ENCODE measurements at places on chromosomes 2 and 18.

- DNase-seq, result no peak
Observed at GRCh38 chr2:148528356-148529064, 116.0 kb upstream of the EPC2 start.

GRCh38 chr2:10554961-10555809 is 107.1 kb upstream of the ODC1 start:
- no peak for DNase-seq

DNA sequence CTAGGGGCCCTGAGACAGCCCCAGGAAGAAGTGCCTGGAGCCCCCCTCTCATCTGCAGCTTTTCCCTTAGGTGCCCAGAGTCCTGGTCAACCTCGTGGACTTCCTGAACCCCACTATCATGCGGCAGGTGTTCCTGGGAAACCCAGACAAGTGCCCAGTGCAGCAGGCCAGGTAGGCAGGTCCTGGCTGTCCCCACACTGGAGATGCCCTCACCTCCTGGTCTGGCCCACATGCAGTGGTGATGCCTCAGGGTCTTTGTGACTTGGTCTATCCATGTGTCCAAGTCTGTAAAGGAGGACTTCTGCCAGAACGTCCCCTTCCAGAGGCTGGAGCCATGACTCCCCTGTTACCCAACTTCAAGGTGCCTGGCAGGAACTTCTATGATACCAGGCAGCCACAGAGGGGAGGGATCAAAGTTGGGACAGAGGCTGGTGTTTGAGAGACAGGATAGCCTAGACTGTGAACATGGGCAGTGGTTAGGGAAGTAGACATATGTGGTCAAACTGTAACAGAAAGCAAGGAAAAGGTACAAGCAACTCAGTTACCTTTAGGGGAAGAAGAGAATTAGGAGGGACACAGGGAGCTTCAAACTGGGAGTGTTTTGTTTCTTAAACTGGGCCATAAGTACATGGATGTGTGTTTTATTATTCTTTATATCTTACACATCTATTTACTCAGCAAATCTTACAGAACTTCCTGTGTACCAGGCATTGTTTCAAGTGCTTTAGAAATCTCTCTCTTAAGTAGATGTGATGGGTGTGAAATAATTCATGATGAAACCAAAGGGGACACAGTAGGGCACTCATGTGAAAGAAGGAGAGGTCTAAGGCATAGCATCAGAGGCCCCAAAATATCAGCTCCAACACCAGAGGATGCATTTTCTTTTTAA is 107.1 kb downstream of the PLB1 start:
- DNase-seq, result no peak

GRCh38 chr18:72174972-72175649 is 369.0 kb downstream of the CBLN2 start:
- no peak for DNase-seq

GRCh38 chr2:48829036-48829435 is 73.5 kb upstream of the LHCGR start:
- no peak for DNase-seq

DNA sequence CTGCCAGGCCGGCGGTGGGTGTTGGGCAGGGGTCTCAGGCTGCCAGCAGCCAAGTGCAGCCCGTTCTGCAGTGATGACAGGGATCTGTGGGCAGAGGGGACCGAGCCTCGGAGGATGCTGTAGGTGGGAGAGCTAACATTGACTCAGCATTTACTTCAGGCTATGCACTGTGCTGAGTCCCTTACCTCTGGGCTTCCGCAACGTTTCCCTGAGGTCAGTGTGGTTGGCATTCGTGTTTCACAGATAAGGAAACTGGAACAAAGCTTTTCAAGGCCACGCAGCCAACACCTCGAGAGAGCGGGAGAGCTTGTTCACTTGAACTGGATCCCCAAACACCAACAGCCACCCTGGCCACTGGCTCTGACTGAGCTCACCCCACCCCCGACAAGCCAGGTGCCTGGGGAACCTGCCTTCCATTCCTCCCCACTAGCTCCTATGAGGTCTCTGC is 839 bp upstream of the GPR148 start:
- DNase-seq, result no peak

- DNase-seq, result no peak
Observed at GRCh38 chr2:16725549-16725948, 59.9 kb upstream of the CYRIA start.

DNA sequence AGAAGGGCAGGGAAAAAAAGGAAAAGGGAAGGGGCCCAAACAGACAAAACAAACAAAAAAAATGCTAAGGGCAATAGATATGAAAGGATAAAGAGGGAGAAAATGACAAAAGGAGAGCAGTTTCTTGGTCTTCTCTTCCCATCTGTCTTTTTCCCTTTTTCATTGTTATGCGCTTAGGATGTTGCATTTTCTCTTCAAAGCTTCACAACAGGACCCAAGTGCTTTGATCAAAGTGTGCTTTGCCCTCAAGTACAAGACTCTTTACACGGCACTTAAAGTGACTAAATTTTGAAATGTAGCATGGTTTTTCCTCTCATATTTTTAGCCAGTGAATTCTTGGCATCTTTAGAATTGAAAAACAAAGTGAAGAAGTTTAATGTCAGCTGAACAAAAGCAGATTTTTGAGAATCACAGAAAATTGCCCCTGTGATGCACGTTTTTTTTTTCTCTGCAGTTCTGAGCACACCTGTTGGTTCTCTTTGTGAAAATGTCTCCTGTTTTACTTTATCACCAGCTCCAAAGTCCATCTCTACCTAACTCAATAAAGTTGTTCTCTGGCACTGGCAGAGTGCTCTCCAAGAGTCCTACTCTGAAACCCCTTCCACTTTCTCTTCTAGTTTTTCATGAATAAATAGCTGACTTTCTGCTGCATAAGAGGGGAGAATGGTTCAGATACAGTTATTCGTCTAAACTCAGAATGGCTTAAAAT is 126.6 kb downstream of the KCNH7 start:
- no peak for DNase-seq

- no peak for DNase-seq
Observed at GRCh38 chr18:9065864-9066263, 36.6 kb upstream of the NDUFV2 start.

All from GM19239 (cell line).